Esophagus squamous epithelium (tissue), 5 donors: ENCODE measurements at places on chromosomes 12 and 14.

DNA sequence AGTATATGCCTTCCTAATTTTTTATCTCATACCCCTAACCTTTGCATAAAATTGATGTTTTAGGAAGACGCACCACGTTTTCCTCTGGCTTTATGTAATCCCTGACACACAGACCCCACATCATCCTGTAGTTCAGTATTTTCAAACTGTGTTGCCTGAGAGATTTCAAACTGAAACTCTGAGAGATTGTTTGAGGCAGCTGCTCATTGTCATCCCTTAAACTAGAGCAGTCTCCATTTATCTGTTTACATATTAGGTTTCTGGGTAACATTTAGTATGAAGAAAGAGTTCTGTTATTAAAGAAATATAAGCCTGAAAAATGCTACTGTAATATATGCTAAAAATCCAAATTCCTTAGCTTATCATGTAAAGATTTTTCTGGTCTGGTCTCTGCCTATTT, 24.3 kb downstream of the MNAT1 start:
- DNase-seq, result no peak

DNA sequence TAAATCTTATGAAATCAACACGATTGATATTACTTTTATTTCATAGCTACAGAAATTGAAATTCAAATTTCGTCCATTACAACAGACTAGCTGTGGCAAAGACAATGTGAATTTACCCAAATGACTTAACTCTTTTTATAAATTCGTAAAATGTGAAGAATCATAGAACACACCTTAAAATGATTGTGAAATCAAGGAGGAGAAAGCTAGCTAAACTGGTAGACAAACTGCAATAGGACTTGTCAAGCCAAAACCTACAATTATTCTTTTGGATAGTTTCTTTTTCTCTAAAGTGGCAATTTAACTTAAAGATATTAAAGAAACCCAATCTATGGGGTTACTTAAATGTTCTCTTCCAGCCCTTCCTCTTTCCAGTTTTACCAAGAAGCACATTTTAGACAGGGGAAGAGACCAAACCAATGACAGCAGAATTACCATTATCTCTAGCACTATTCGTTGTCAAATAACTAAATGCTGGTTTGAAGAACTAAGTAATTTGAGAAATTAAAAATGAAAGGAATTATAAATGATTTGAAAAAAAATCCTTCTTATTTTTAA, 807 bp upstream of the SLC16A7 start:
- DNase-seq, result no peak

DNA sequence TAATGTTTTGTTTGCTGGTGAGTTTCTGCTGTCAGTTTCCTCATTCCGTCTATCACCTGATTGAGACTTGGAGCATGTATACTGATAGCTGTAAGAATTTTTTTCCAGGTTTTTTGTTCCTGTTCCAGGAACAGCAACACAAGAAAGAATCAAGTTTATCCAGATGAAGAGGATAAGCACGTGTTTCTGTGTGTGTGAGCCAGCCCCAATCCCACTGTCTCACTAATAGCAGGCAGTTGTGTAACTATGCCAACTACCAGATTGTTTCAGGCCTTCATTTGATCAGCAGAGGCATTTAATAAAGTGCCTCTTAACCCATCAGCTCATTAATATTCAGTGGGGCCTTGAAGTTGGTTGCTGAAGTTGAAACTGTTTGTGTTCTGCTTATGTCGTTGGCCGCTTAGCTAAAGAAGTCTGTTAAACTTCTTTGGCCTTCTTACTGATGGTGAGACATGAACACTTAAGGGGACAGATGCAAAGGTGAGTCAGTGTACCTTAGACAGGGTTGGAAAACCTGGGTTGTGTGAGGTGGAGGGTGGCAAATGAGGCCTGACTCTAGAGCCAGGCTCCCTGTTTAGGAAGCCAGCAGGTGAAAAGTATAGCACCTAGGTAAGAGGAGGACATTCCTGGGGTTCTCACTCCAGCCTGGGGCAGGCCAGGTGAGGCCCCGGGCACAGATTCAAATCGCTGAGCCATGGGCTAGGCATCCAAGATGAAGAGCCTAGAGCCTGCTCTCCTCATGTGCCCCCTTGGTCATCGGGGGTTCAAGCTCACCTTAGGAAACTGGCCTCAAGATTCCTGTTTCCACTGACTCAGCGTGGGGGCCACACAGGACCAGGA, 3.7 kb downstream of the ANKRD13A start:
- no peak for DNase-seq

DNA sequence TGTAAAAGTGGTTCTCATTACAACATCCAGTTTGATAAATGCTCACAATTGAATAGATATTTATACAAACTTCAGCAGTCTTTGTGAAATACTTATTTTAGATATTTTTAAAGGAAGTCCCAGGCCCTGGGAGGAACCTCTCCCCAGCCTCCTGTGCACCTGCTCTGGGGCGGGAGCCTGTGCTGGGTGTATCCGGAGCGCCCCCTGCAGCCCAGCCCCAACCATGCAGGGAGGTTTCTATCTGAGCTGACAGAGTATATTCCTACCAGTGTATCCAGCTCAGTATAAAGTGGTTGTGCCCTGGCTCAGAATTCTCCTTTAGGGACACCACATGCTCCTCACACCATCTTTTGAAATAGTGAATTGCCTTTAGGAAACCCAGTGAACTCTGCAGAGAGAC, 851.8 kb downstream of the TMEM121 start:
- DNase-seq, result no peak

DNA sequence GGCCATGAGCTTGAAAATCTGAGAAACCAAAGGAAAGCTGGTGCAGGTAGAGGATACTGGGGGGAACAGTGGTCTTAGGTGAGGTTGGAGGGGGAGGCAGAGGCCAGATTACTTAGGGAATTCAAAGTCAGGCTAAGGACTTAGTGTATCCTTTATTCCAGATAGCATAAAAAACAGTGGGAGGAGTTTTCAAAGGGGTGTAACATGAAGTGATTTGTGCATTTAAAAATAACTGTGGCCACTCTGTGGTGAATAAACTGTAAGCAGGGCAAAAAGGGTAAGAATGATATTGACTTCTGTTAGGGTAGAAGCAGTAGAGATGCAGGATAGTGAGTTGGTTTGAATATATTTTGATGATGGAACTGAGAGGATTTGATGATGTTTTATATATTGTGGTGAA, 313.2 kb downstream of the EMP1 start:
- DNase-seq, result no peak

GRCh38 chr12:52401926-52402325, 4.2 kb downstream of the KRT82 start:
- no peak for DNase-seq

GRCh38 chr12:14167005-14167628, 185.7 kb upstream of the GRIN2B start:
- DNase-seq, result no peak

DNA sequence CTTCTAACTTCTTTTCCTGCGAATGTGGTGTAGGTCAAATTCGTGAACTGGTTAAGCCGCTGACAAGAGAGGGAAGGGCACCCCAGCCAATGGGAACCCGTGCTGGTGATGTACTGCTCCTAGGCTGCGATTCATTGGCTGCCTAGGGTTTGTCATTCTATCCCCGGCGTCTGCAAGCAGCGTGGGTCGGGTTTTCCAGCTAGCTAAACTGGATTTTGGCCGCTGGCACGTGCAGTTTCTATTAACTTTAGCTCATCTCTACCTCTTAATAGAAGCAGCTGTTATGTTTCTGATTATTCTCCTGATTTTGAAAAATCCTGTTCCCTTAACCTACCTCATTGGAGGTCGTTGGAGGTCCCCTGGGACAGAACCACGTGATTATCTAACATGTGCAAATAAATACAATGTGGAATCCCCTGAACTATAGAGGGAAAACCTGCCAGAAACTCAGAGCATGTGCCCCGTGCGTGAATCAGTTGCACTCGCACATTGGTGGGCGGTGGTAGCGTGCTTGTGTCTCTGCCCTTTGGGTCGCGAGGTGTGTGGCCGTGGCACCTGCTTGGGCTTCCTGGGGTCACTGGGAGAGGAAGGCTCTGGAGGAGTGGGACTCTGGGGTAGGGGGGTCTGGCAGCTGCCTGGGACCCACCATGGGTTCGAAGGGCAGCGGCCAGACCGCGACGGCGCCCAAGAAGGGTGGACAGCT, 876 bp upstream of the PPM1A start:
- DNase-seq, result peak; percentile 56

DNA sequence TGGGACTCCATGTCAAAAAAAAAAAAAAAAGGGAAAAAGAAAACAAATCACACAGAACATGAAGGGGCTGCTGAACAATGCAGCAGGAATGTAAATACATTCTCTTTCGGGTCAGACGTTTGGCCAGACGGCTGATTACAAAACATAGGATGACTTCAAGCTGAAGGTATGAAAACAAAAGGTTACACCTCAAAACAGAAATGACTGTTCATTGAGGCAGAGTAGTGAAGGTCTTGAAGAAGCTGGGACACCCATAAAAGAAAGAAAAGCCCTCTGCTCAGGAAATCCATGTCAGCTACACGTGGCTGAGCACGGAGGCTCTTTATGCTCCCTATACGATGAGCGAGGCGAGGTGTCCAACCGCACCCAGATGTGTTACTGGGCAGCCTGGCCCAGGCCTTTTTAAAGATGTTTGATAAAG, 37.7 kb downstream of the FGD4 start:
- no peak for DNase-seq

GRCh38 chr14:71094722-71095121, 187.5 kb downstream of the PCNX1 start:
- DNase-seq, result no peak

DNA sequence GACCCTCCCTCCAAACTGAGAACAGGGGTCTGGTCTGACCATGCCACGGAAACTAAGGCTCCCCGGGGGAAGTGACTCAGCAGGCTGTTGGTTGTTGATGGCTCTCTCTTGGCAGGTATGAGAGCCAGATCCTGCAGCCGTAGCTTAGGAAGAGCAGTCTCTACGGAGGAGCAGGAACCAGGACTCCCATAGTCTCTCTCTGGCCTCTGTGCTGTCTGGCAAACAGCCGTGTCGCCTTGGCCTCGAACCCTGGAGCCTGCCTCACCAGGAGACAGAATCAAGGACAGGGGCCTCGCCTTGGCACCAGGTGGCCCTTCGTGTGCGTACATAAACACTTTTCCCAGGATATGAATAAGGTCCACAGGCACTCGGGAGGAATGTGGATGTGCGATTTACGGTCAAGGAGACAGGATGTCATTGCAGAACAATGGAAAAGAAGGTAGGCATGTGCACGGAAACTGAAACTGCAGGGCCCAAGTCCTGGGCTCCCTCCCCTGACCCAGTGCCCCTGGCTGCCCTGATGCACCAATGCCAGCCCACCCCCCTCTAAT, 7.9 kb downstream of the VWF start:
- DNase-seq, result no peak

DNA sequence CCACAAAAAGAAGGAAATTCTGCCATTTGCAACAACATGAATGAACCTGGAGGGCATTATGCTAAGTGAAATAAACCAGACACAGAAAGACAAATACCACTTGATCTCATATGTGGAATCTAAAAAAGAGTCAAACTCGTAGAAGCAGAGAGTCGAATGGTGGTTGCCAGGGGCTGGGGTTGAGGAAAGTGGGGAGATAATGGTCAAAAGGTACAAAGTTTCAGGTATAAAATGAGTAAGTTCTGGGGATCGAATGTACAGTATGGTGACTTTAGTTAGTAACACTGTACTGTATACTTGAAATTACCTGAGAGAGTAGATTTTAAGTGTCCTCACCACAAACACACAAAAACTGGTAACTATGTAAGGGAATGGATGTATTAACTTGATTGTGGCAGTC, 129.4 kb downstream of the PPM1H start:
- DNase-seq, result no peak

- DNase-seq, result no peak
Observed at GRCh38 chr12:125197326-125197725, 132.1 kb downstream of the AACS start.

- DNase-seq, result no peak
Observed at GRCh38 chr14:76922584-76922983, 96.4 kb downstream of the LRRC74A start.

- no peak for DNase-seq
Observed at GRCh38 chr14:23570806-23571483, 3.4 kb upstream of the AP1G2 start.

DNA sequence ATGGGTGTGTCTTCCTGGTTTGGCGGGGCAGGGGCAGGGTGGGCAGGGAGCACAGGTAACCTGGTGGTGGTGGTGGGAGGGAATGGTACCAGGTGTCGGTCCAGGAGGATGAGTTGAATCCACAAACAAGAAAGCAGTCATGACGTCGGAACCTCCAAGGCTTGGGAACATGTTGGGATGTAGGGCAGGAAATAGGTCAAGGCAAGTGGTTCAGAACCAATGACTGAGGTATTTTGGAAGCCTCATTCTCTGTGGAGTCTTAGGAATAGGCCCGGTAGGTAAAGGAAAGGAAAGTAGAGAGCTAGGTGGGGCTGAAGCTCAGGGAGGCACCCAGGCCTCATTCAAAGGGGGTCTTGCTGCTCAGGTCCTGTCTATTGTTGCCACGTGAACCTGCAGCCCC, 39.1 kb upstream of the TMED10 start:
- DNase-seq, result no peak

GRCh38 chr12:124967016-124967739, 21.8 kb downstream of the DHX37 start:
- DNase-seq, result no peak

DNA sequence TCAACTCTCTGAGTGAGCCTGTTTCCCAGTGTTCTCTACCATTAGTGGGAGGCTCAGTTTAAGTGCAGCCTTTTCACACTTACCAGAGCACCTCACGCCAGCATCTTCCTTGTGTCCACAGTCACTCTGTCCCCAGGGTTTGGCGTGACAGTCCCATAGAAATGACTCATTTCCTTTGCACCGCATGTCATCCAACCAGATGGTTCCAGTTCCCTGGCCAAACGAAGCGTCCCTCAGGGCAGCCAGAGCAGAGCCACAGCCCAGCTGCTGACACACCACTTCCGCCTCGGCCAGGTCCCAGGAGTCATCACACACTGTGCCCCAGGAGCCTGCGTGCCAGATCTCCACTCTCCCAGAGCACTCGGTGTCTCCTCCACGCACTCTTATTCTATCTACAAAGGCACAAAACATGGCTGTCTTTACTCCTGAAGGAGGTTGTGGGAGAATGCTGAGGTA, 65.4 kb downstream of the ACSM4 start:
- no peak for DNase-seq
